ENCODE measurements at places on chromosomes 11 and 22. TPM values are rescaled to one million over a fixed set of nuclear protein-coding genes. Genes with fewer than 3 reads are reported as not detected.
A peak's percentile ranks its signal among the peaks of the same experiment; 100 is the strongest.

CD3D gene
- total RNA-seq = not detected

RASL10A gene
- 3.0 TPM for total RNA-seq

NXPE4 gene
- not detected for total RNA-seq

- DNase-seq = no peak
Measured at GRCh38 chr11:74520927-74521665, 27.6 kb upstream of the LIPT2 start.

GRCh38 chr11:27933992-27934829 is 173.7 kb downstream of the KIF18A start:
- DNase-seq = peak; percentile 74

- no peak for DNase-seq
Measured at GRCh38 chr11:9180784-9181183, 84.4 kb downstream of the DENND5A start.

DNA sequence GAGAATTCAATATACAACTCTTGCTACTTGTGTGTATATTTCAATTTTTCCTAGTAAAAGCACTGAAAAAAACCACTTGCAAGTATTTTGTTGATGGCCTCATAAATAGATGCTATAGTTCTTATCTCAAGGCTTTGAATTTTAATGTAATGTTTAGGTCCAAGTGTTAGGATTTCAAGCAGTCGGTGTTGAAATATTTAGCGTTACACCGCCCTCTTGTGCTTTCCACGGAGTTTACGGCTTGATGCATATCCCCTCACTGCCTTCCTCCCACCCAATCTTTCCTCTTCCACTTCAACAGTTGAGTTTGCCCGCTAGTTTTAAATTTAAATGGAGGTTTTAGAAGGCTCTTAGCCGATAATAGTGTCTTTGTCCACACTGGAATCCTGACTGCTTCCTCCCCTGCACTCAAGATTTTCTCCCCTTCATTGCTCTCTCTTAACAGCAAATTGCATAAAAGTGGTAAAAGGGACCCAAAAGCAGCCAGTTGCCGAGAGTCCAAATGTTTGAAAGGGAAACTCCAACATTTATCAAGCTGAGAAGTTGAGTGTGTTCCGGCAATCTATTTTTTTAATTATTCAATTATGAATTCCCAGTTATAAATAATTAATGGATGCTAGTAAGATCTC is 25.9 kb upstream of the HTATIP2 start:
- DNase-seq = peak; percentile 4

Measured in G401 (cell line).